A549 (cell line): ENCODE measurements at places on chromosomes 4 and X. TPM values are rescaled to one million over a fixed set of nuclear protein-coding genes. Genes with fewer than 3 reads are reported as not detected.

DNA sequence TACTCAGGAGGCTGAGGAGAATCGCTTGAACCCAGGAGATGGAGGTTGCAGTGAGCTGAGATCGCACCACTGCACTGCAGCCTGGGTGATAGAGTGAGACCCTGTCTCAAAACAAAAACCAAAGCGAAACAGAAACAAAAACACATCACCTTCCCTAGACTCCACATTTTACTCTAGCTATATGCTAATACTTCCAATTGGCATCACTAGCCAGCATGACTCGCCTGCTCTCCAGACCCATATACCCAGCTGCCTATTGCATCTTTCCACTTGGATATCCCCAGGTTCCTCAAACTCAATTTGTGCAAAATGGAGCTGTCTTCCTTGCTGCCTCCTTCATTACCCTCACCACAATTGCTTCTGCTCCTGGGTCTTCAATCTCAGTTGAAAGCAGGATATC, 22.4 kb upstream of the LAP3 start:
- no peak for DNase-seq

GRCh38 chr4:152467101-152467500, 68.8 kb downstream of the FBXW7 start:
- no peak for DNase-seq

CFP gene
- 0.49 to 0.91 TPM (median 0.54 TPM) in 3 replicates for polyA plus RNA-seq

- peak; percentile 98 for DNase-seq
Observed at GRCh38 chrX:1391707-1392375, at the start of gene SLC25A6. TSS of gene SLC25A6 (minus strand) at chrX:1392113. CDS start at chrX:1392009, 104 bp downstream.

RNF175 gene
- polyA plus RNA-seq, result not detected in 3 replicates

ADRA2C gene
- polyA plus RNA-seq, result 4.0 to 4.8 TPM (median 4.1 TPM) in 3 replicates

DNA sequence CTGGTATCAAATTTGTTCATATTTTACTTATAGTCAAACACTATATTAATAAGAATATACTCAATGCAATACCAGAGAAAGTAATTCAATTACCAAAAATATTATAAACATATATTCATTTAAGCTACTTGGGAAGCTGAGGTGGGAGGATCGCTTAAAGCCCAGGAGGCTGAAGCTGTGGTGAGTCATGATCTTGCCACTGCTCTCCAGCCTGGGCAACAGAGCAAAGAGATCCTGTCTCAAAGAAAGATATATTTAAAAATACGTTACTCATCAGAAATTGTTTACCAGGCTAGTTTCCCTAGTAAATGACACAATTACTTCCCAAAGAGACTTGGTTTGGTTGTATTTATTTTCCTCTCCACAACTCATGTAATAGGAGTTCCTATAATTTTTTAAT, 433.6 kb downstream of the GASK1B start:
- no peak for DNase-seq

RNF212 gene
- 2.1 to 3.9 TPM (median 3.0 TPM) in 3 replicates for polyA plus RNA-seq

DNA sequence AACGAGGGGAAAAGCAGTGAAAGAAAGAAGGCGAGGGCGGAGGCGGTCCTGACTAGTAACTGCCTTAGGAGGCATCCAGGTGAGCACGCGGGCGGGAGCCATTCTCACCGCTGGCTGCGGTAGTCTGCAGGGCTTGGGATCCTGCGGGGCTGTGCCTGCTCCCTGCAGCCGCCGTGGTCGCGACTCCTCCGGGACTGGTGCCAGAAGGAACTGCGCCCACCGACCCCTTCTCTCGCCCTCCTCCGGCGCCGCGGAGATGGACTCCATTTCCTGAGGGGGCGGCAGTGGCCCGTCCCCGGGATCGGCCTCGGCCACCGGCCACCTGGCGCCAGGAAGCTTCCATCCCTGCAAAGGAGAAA, 543 bp downstream of the NFXL1 start:
- DNase-seq, result peak; percentile 7

ZNF185 gene
- 4.9 to 5.2 TPM (median 5.0 TPM) in 3 replicates for polyA plus RNA-seq

ARSJ gene
- polyA plus RNA-seq, result 3.0 to 3.6 TPM (median 3.5 TPM) in 3 replicates

PHOX2B gene
- not detected in 3 replicates for polyA plus RNA-seq

SEPSECS gene
- polyA plus RNA-seq, result 2.3 to 2.9 TPM (median 2.5 TPM) in 3 replicates

GRCh38 chr4:36313301-36313700, 31.9 kb downstream of the DTHD1 start:
- no peak for DNase-seq

SERTM2 gene
- polyA plus RNA-seq, result not detected in 3 replicates

- DNase-seq, result no peak
Observed at GRCh38 chrX:8504451-8504850, 39.8 kb downstream of the VCX3B start.

DNA sequence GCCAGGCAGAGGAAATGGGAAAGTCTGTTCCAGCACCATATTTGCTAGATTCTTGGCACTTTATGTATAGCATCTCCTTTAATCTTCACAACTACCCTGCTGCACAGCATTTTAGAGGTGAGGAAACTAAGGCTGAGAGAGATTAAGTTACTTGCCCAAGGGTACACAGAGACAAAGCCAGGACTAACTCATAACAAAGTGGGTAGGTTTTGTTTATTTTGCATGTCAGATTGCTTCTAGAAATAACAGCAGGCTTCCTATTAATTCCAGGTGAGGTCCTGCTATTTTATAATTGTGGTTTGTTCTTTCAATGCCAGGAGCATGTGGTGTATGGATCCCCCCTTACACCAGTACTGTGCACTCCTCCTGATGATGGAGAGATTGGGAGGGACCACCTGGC, 15.0 kb downstream of the TCEANC start:
- DNase-seq, result no peak

ENPEP gene
- polyA plus RNA-seq, result 0.09 to 0.18 TPM (median 0.12 TPM) in 3 replicates

DNA sequence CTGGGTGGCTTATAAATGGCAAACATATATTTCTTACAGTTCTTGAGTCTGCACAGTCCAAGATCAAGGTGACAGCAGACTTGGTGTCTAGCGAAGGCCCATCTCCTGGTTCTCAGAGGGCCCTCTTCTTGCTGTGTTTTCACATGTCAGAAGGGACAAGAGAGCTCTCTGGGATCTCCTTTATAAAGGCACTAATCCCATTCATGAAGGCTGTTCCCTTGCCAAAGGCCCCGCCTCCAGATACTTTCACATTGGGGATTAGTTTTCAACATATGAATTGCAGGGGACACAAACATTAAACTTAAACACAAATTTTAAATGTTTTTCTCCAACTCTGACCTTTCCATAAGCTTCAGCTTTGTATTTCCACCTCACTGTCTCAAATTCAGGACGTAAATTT, 1135.0 kb upstream of the TENM3 start:
- DNase-seq, result no peak

DNA sequence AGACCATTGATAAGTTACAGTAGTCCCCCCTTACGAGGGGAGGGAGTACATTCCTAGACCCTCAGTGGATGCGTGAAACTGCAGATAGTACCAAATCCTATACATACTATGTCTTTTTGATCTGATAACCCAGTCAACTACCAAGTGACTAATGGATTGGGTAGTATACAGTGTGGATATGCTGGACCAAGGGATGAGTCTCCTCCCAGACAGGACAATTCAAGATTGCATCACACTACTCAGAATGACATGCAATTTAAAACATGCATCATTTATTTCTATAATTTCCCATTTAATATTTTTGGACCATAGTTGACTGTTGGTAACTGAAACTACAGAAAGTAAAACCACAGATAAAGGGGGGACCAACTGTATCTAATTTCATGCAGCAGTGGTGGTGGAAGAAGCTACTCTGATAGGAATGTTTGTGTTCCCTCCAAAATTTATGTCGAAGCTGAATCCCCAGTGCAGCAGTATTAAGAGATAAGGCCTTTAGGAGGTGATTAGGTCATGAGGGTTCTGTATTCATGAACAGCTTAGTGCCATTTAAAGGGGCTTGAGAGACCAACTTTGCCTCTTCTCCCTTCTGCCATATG, 11.9 kb downstream of the HADH start:
- no peak for DNase-seq

DNA sequence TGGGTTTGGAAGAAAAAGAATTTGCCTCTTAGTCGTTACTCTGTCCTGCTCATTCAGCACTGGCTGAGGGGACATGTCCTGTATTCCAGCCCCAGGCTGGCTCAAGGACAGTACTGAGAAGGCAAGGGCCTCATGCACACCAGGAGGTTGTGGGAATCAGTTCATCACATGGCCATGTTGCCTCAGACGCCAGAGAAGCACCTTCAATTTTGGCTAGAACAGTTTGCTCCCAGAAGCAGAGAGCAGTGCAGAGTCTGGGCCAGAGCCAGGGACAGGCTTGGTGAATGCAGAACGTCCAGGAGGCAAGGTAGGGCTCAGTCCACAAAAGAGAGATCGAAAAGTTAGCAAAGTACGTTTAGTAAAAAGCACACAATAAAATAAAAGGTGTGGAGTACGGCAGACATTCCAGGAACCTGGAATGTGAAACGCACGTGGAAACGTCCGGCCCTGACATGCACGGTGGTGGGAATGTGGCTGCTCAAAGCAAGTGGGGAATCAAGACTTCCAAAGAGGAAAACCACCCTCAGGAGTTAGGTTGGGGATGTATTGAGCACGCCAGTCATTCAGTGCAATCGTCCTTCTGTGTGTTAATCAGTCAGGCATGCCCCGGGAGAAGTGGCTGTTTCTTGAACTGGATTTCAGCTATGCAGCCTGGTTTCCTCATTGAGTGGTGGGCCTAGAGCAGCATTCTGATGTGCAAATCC, 1.2 kb upstream of the SLC2A9 start:
- no peak for DNase-seq

F9 gene
- polyA plus RNA-seq, result not detected in 3 replicates

DNA sequence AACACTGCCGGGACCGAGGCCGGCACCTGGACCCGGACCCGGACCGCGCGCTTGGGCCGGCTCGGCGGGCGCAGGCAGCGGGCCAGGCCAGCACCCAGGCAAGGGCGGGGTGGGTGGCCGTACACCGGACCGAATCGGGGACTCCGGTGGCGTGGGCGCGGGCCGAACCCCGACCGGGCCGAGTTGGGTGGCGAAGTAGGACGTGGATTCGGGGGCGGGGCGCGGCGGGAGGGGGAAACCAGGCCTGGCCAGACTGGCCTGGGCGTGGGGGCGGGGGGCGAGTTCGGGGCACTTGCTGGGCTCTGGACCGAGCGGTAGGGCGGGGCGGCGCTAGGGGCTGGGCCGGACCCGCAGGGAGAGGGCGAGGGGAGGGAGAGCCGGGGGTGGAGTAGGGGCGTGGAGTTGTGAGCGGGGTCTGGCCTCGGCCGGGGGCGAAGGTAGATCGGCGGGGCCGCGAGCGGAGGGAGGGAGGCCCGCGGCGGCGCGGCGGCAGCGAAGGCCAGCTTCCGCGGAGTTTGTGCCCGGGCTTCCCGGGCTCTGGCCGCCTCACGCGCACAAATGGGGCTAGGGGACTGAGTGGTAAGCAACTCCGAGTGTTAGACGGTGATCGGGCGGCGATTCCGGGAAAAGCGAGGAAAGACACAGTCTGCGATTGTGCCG, 1.8 kb upstream of the BCORL1 start:
- peak; percentile 44 for DNase-seq

DNA sequence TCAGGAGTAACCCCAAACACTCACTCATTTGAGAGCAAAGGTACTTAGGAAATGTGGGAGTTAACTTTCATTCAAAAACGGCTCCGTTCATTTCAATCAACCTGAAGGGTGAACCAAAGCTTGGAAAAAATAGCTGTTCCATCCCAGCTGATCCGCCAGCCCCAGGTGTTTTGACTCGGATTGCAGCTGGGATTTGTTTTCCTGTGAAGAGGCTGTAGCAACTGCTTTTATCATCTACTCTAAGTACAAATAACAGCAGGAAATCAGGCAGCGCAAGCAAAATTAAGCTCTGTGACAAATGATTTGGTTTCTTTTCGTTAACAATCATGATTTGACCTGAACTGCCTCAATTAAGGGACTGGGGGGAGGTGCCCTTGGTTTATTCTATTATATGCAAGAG, 154.7 kb downstream of the BEND2 start:
- no peak for DNase-seq

DNA sequence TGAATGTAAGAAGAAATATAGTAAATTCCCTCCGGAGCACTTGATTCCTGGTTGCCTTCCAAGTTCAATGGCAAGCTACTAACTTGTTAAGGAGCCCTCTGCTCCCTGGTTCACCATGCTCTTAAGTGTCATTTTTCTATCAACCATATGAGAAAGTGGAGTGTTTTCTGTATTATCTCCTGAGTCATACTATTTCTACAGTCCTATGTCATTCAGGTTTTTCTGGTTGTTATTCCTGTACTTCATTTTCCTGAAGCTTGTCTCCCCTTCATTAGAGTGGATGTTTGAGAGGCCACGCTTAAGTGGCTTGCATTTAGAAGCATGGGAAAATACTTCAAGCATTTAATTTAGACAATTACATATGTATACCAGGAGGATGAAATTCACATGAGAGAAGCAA, 14.7 kb upstream of the EPGN start:
- no peak for DNase-seq

GRCh38 chrX:141989134-141989533, 85.4 kb downstream of the MAGEC1 start:
- no peak for DNase-seq

EXOC1 gene
- 12.8 to 14.6 TPM (median 13.0 TPM) in 3 replicates for polyA plus RNA-seq

- DNase-seq, result no peak
Observed at GRCh38 chrX:139647597-139647996, 60.4 kb downstream of the MCF2 start.
